HCEC 1CT (cell line): ENCODE measurements at places on chromosomes 7 and 10.
A peak's percentile ranks its signal among the peaks of the same experiment; 100 is the strongest.

DNA sequence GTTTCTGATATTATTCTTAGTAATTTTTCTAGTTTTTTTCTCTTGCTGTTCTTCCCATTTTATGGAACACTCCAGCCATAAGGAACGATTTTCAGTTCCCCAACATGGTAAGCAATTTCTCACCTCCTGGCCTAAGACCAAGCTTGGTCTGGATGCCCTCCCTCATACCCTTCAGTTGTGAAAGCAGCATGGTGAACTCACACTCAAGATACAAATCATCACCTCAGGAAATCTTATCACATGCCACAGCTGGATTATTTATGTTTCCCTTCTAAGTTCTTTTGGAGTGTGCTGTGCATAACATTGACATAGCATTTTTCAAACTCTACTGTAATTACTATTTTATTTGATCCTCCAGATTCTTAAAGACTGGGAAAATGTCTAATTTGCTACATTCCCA lies 216.6 kb downstream of the AGMO start:
- DNase-seq = no peak

DNA sequence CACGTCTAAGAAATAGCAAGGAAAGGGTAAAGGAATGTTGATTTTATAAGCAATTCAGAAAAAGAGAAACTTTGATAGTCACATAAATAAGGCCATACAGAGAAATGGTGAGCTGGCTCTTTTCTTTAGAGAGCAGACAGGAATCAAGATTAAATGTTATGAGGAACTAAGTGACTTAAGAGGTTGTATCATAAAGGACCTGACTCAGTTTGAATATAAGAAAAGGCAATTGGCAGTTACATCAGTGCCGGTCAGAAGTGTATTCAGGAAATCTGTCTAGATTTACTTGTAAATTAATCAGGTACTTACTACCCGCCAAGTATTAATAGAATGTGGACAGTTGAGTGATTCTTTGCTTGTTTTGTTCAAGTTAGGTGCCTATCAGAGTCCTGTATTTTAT lies 2.1 kb downstream of the MRPL32 start:
- no peak for DNase-seq

GRCh38 chr7:111232249-111233084 lies 141.5 kb downstream of the LRRN3 start:
- DNase-seq = peak; percentile 83

DNA sequence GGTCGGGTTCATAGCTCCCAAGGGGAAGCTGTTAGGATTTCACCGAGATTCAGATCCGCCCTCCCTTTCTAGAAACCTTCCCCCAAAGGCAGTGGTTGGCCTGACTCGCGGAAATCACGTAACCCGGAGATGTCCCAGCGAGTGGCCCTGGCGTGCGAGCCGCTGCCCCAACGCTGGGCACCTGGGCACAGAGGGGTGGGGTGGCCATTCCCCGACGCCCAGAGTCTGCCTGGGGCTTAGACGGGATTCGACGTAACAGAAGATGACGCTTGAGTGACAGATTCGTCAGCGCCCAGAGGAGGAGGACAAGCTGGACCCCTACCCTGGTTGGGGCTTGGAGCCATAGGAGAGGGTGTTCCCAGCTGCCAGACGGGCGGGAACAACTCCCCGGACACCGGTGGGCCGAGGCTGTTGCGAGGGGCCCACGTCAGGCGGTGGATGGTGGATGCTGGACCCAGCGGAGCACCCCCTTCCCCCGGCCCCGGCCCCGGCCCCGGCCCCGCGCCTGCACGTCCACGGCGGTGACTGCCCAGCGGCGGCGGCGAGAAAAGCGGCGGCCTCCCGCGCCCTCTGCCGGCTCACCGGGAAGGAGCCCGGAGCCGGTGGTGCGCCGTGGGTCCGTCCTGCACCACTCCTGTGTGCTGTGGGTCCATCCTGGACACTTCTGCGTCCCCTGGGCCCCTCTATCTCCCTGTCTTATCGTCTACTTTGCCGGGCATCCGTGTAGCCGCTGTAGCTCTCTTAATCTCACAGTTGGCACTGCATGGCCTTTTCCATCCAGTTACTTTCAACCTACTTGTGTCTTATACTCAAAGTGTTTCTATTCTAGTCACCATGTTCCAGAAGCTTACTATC lies 35.4 kb upstream of the KNDC1 start:
- DNase-seq = no peak

DNA sequence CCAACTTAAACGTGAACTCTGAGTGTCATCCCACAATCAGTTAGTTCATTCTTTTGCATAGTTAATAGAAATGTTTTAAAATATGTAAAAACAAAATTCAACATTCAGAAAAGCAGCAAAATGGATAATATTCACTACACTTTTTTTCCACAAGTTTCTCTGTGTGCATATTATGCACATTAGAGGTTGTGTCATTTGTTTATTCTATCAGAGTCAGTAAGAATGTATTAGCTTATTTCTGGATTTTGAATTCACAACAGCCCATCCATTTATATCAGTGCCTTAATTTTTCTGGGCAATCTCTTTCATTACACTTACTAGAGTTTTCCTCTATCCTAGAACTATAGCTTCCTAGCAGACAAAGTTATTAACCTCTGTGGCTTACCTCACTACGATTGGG lies 432.7 kb upstream of the SEMA3A start:
- no peak for DNase-seq

DNA sequence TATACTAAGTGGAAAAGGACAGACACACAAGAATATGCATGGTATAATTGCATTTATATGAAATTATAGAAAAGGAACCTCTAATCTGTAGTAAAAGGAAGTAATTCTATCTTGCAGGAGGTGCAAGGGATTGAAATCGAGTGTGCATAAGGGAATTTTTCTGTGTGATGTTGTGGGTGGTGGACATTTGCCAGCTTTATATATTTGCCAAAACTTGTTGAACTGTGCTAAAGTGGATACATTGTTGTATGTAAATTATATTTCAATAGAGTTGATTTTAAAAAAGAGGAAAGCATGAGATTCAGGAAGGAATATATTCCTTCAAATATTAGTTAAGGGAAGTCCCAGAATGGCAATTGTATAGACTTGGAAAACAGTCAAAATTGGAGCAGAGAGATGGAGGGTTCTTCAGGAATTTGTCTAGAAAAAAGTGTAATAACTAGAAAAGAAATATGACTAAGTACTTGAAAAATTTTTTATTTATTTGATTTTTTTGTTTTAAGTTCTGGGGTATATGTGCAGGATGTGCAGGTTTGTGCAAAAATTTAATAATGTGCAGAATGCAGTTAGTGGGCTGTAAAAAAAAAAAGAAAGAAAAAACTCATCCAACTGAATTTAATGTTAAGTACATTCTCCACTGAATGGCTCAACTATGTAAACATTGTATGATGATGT lies 96.1 kb downstream of the ARL4A start:
- no peak for DNase-seq

- DNase-seq = no peak
Observed at GRCh38 chr7:155071121-155071651, 1.1 kb downstream of the HTR5A start.

GRCh38 chr7:18165166-18165565 lies 137.5 kb upstream of the PRPS1L1 start:
- no peak for DNase-seq

GRCh38 chr10:58856508-58857240 lies 319.8 kb upstream of the PHYHIPL start:
- DNase-seq = peak; percentile 98

DNA sequence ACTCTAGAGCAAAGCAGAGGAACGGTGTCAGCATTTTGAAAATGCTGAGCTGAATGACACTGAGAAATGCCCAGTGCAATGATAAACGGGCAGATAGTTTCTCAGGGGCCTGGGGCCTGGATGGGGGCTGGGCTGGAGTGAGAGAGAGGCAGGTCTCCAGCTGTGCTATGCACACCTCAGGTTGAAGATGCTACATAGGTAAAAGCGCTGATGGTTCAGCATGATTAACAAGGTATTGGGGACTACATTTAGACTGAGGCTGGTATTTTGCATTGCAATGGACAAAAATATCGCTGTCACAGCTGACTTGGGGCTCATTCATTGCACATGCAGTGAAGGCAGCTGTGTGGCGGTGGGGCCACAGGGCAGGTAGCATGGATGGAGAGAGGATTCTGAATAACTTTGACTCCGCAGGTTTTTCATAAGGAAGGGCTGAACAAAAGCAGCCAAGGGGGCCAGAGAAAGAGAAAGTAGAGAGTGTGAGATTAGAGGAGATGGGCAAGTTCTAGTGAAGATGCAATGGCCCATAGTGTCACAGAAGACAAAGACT lies 290.8 kb upstream of the ZNF32 start:
- DNase-seq = no peak

- no peak for DNase-seq
Observed at GRCh38 chr10:43754569-43755260, 106.0 kb upstream of the ZNF32 start.

DNA sequence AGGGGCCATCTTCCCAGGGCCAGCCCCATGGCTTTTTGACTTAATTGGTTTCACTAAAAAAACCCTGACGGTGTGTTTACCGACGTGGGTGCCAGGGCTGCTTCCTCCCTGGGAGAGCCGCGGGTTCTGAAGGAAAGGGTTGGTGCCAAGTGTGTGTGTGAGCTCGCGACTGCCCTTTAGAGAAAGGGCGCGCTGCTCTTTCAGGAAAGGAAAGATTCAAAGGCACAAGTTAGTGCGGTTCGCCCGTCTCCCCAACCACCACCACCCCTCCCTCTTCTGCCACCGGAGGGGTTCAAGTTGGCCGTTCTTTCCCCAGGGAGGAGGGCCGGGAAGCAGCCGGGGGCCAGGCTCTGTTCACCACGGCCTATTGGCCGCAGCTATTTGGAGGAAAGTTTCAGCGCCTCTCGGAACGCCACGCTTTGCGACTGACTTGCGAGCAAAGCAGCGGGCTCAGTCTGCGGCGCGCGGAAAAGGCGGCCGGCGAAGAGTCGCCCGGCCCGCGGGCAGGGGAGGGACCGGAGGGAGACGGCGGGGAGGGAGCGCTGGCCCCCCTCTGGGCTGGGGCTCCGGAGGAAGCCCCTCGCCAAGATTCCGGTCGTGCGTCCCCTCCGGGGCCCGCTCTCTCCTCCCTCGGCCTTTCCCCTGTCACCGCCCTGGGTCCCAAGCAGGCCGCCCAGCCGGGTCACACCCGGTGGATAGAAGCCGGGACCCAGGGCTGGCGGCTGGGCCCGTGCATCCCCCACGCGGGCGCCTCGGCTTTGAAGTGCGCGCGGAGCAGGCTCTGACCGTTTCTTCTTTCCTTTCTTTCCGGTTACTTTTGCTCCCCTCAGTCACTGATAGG lies 165.9 kb upstream of the PPP1R3A start:
- peak; percentile 47 for DNase-seq

DNA sequence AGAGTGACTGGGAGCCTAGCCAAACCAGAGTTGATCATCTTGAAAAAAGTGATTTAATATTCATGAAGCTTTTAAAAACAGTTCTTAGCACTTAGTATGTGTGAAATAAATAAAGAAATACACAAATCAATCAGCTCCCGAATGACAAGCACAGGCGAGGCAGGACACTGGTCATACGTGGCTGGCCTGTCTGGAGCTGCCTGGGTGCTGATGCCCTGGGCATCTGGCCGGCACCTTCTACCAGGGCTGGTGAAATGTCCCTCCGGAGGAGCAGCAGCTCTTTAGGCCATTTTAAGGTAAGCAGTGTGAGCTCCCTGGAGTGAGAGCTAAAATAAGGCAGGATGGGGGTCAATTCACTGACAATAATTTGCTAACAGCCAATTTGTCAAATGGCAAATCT lies 23.7 kb downstream of the IL15RA start:
- DNase-seq = no peak

- no peak for DNase-seq
Observed at GRCh38 chr7:151839451-151839921, 37.4 kb downstream of the PRKAG2 start.

DNA sequence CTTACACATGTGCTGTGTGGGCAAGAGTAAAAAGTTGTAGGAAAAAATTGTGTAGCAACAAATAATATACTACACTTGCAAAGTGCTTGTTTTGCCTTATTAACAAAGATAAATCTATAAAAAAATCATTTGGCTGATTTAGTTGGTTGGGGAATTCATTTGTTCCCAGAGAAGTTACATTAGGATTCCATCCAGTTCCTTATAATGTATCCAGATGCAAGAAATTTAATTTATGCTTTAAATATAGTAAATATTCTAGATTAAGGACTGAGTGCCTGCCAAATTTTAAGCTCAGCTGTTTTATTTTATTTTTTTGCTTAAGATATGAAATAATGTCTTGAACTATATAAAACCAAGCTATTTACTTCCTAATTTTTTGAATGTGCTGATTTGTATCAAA lies 1169.9 kb downstream of the NXPH1 start:
- DNase-seq = no peak

- DNase-seq = no peak
Observed at GRCh38 chr10:8618834-8619233, 564.3 kb downstream of the GATA3 start.

- no peak for DNase-seq
Observed at GRCh38 chr7:43559171-43559945, 23.6 kb upstream of the STK17A start.

GRCh38 chr10:107157071-107157470 lies 7.4 kb downstream of the SORCS1 start:
- DNase-seq = no peak

GRCh38 chr7:106006906-106007305 lies 43.8 kb downstream of the CDHR3 start:
- DNase-seq = no peak

GRCh38 chr7:116542618-116543017 lies 17.8 kb downstream of the CAV1 start:
- DNase-seq = no peak

GRCh38 chr10:126646110-126646509 lies 24.4 kb downstream of the C10orf90 start:
- peak; percentile 41 for DNase-seq

DNA sequence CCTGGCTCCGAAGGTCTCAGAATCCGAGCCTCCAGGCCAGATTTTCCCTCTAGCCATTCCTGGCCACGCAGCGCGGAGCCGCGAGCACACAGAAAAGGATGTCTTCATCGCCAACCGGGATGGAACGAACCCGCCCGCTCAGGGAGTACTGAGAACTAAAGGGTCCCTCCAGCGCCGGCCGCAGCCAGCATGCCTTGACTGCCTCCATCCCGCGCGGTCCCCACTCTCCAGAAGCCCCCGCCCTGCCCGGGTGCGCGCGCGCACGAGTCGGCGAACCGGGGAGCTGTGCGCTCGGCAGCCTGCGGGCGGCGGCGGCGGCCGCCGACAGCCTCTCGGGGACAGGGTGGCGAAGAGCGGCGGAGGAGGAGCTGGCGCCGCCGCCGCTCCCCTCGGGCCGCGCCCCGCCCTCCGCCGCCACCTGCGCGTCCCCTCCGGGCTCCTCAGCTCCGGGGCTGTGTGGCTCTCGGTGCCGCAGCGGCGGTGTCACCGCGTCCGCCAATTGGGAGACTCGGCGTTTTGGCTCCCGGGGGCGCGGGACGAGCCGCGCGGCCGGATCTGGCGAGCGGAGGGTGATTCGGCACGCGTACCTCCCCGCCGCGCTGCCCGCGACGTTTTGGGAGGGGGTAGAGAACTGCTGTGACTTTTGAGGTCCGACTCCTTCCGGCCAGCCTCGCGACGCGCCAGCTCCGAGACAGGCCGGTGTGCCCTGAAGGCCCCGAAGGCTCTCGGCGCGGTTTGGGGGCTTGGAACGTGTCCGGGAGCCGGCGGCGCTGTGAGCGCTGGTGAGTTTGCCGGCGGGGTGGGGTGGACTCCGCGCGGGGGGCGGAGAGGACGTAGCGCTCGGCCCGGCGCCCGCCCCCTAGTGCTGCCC lies 453 bp upstream of the GALNT17 start:
- no peak for DNase-seq
